ENCODE measurements at places on chromosomes 5 and 9. TPM values are rescaled to one million over a fixed set of nuclear protein-coding genes. Genes with fewer than 3 reads are reported as not detected.

- no peak for DNase-seq
Measured at GRCh38 chr5:145990170-145990569, 53.8 kb downstream of the SH3RF2 start.

DNA sequence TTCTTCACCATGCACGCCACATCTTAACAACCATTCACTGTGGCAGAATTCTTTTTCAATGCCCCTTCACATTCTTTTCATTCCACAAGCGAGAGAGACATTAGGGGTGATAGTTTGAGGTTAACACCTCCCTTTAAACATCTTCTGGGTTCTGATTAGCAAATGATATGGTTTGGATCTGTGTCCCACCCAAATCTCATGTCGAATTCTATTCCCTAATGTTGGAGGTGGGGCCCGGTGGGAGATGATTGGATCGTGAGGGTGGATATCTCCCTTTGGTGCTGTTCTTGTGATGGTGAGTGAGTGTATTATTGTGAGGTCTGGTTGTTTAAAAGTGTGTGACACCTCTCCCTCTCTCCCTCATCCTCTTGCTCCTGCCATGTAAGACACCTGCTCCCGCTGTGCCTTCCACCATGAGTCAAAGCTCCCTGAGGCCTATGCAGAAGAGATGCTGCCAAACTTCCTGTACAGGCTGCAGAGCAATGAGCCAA is 46.1 kb upstream of the RAI14 start:
- no peak for DNase-seq

CD74 gene
- 1.6 TPM for total RNA-seq

- no peak for DNase-seq
Measured at GRCh38 chr5:124440471-124440870, 306.0 kb downstream of the ZNF608 start.

DNA sequence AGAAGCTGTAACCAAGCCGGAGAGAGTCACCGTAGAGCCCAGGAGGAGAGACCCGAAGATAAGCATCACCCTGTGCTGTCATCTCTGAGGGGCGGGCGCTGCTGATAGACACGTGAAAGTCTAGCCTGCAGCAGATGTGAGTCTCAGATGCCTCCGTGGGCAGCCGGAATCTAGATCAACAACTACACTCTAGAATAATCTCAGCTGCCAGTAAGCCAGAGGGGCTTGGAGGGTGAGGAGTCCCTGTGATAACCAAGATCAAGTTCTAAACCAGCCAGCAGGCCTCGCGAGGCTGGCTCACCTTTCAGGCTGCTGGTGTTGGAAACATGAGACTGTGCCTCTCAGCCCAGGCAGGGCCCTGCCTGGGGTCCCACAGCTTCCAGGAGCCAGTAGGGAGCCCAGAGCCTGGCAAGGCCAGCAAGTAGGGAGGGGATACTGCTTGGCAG is 54.1 kb downstream of the DAPK1 start:
- DNase-seq = no peak

CDH18 gene
- total RNA-seq = 3.2 TPM

ARSB gene
- total RNA-seq = 12.2 TPM
